LHCN-M2 (cell line): ENCODE measurements at places on chromosomes 3 and 15. TPM values are rescaled to one million over a fixed set of nuclear protein-coding genes. Genes with fewer than 3 reads are reported as not detected.

Gene SNAP23
- 36.5 and 58.0 TPM in 2 replicates for total RNA-seq

Gene MAP6D1
- 3.1 and 4.6 TPM in 2 replicates for total RNA-seq

Gene ACAN
- under 0.01 TPM in 1 of 2 replicates, not detected in the other for total RNA-seq

Gene CPA3
- total RNA-seq, result 1.3 and 1.9 TPM in 2 replicates

Gene OXTR
- 17.7 and 18.2 TPM in 2 replicates for total RNA-seq
